ENCODE measurements at places on chromosomes 1 and 21. TPM values are rescaled to one million over a fixed set of nuclear protein-coding genes. Genes with fewer than 3 reads are reported as not detected.

The CNIH3 gene
- 0.81 TPM for total RNA-seq

The RGS4 gene
- 1.8 TPM for total RNA-seq

The DDR2 gene
- total RNA-seq = not detected

DNA sequence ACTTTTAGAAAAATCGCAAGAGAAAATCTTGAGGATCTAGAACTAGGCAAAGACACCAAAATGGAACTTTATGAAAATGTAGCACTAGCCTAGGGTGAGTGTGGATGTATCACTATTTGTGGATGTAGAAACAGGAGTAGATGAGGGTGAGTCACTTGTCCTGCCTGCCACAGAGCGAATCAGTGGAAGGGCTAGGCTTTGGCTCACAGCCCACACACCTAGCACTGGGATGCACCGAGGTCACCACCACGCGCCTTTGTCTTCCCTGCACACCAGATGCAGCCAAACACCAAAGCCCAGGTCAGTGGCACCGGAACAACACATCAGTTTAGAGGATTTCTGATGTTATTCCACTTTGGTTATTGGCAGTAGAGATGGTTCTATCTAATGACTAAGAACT lies 38.2 kb downstream of the PKNOX1 start:
- peak; percentile 58 for DNase-seq

DNA sequence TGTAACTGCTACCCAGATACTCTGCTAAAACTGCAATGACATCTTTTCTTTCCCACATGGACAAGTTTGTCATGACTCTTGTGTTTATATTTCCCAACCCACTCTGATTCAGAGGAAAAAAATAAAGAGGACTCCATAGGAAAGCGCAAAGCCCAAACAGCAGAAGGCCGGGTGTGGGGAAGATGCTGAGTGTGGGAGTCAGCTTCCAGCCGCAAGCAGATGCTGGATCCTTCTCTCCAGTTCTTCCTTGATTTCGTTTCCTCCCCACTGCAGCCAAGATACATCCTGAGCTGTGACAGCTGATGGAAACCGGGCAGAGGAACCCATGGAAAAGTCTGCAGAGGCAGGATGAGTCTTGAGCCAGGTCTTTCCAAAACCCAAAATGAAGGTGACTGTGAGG lies 498.2 kb downstream of the PLPP3 start:
- DNase-seq = no peak
